Activated CD8-positive, alpha-beta memory T cell treated with anti-CD3 and anti-CD28 coated beads, Interleukin-2, amount 10 ng/mL, durations not matched to agents 7 days and 5 days (primary cell): ENCODE measurements at places on chromosomes 16 and 17. TPM values are rescaled to one million over a fixed set of nuclear protein-coding genes. Genes with fewer than 3 reads are reported as not detected.

The CREBBP gene
- total RNA-seq, result 53.2 TPM

The C16orf86 gene
- 5.1 TPM for total RNA-seq

- H3K36me3 ChIP-seq, result no peaks in the 10 kb centered on the region
- no peaks in the 10 kb centered on the region for H3K4me1 ChIP-seq
- H3K27ac ChIP-seq, result no peak overlapping the region
These were observed 263.7 kb upstream of the RPL38 start for GRCh38 chr17:73939806-73940205.

- no peaks in the 10 kb centered on the region for H3K4me1 ChIP-seq
- no peaks in the 10 kb centered on the region for H3K36me3 ChIP-seq
These were observed 35.6 kb downstream of the ABR start for GRCh38 chr17:1144162-1144561.
